ENCODE measurements at places on chromosomes 1 and 21. TPM values are rescaled to one million over a fixed set of nuclear protein-coding genes. Genes with fewer than 3 reads are reported as not detected.

DNA sequence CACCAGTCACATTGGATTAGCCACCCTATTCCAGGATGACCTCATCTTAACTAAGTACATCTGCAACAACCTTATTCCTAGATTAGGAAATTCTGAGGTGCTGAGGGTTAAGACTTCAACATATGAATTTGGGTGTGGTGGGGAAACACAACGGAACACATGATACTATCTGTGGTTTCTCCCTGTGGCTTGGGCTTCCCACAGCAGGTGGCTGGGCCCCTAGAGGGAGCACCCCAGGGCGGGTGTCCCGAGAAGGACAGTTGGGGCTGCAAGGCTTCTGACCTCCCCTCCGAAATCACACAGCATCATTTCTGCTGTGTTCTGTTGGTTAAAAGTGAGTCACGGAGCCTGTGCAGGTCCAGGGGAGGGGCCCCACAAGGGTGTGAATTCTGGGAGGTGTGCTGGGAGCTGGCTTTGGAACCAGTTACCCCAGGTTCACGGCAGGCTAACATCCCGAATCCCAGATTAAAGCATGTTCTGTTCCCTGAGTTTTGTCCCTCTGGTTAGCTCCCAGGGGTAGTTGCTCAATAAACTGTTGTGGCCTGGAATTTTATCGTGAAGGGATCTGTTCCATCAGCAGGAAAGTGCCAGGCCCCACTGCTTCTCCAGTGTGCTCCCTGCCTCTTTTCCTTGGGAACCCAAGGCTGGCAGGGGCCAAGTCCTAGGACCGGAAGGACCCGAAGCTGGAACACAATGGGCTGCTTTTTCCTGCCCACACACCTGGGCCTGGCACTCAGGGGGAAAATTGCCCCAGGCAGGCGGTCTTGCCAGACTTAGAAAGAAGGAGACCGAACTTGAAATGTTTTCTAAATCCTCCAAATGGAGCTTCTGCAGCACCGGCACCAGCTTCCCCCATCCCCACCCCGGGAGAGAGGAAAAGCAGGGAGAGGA is 154.0 kb upstream of the WNT4 start:
- peak; percentile 94 for DNase-seq

Gene VHLL
- 0.63 TPM for total RNA-seq

GRCh38 chr1:101239095-101240040 is 2.5 kb downstream of the S1PR1 start:
- no peak for DNase-seq

- no peak for DNase-seq
Measured at GRCh38 chr1:78079580-78079979, 33.8 kb downstream of the GIPC2 start.

DNA sequence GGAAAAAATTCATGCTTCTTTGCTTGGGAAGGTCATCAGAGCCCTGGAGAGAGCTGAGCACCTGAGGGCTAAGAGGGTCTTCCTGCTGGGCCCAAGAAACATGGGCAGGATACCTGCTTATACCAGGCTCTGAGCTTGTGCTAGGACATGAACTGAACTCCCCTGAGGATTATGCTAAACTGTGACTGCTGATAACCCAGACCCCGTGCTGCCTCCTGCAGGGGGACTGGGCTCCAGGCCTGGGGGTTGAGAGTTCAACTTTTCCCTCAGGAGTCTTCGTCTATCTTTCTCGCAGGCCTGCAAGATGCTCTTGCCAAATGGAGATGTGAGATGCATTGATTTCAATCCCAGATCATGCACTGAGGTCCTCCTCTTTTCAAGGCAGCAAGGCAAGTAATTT is 368.5 kb downstream of the HHAT start:
- DNase-seq, result no peak

Gene TESK2
- total RNA-seq, result 4.3 TPM

Measured in SJCRH30 (cell line).